CD4-positive, alpha-beta T cell (primary cell): ENCODE measurements at places on chromosomes 2 and 18.

DNA sequence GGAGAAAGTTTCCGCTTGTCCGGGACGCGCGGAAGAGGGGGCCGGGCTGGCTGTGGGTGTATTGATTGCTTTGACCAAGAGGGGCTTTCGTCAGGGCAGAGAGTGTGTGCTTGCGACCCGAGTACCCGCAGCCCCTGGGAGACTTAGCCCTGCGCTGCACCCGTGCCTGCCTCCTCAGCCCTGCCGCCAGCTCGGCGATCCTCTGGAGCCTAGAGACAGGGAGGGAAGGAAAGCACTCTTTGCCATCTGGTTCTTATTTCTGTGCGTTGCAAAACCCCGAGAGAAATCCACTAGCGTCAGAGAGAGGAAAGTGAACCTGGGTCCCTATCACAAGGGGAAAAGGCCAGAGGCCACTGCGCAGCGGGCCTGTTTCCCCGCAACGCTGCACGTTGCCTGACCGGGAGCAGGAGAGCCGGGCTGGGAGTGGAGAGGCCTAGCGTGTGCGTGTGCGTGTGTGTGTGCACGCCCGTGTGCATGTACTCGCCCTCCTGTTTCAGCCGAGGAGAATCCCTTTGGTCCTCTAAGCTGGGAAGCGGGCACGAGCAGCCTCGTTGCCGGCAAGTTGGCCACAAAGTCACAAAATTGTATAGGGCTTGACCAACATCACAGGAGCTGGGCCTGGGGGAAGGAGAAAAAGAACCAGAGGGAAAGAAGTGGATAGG, 1.7 kb downstream of the SIX3 start:
- no peak for DNase-seq

GRCh38 chr2:26706616-26707473, 14.3 kb downstream of the KCNK3 start:
- no peak for DNase-seq

GRCh38 chr2:196268538-196269338, 97.4 kb upstream of the STK17B start:
- DNase-seq = no peak

GRCh38 chr18:42611134-42611533, 504.4 kb downstream of the RIT2 start:
- DNase-seq = no peak

GRCh38 chr2:128736046-128736688, 417.5 kb upstream of the HS6ST1 start:
- DNase-seq = no peak
